Non-pigmented ciliary epithelial cell (primary cell): ENCODE measurements at places on chromosomes 2 and 18.

DNA sequence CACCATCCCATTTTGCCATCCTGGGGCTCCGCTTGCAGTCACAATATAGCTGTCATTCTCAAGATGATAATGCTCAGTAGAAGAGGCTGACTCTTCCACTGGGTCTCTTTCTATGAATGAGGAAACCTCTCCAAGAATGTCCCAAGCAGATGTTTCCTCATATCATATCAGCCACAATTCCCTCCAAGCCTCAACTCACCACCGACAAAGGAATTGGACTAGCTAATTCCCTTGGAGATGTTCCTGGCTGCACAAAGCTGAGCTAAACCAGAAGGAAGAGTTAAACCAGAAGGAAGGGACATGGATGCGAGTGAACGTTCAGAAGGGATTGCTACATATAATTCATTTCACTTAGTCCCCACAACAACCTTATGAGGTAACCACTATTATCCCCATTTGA, 65.0 kb upstream of the NPAS2 start:
- DNase-seq = no peak

DNA sequence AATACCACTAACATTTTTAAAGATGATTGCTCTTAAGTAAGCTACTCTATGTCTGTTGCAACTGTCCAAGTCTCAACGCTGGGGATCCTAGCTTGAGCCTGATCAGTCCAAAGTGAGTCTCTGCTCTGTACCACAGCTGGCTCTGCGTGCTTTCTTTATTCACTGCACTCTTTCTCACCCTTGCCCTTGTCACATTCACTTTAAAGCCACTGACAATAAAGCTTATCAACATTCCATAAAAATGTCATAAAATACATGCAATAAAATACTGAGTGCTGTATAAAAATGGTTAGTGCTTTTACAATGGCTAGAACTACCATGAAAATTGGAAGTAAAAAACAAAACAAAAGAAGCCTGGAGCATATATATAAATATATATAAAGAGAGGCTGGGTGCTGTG, 45.5 kb upstream of the LRRTM4 start:
- DNase-seq = no peak

- no peak for DNase-seq
Measured at GRCh38 chr2:217482056-217482710, 520.6 kb downstream of the TNS1 start.

GRCh38 chr2:64396551-64396950, 57.4 kb upstream of the LGALSL start:
- DNase-seq = no peak

- DNase-seq = no peak
Measured at GRCh38 chr2:25340181-25340921, 1.4 kb downstream of the DNMT3A start.

DNA sequence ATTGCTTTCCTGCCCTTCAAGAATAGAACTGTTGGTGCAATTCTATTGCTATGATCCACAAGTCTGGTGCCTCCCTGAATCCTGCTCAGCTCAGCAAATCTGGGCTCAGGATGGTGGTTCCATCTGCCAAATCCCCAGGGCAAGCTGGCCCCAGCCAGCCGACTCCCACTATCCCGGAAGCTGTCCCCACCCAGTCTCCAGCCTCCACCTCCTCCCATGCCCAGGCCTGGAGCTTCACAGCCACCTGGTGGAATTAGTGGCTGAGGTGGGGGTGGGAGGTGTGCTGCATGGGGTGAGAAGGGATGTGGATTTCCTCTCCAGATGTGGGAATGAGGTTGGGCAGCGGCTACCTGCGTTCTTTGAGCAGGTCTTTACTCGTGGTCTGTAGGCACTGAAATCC, 119.3 kb upstream of the SMAD2 start:
- DNase-seq = no peak

DNA sequence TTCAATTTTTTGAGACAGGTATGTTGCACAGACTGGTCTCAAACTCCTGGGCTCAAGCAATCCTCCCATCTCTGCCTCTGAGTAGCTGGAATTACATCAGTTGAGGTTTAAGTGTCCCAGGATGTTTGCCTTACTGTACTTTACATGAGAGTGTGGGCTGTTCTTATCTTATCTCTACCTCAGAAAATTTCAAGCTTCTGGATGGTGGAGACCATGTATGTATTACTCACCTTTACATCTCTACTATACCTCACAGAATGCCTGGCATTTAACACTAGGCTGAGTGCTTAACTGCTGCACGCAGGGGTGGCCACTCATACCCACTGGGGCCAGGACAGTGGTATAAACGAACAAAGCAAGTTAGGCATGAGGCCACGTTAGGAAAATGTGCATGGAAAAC, 272.0 kb upstream of the RAB12 start:
- DNase-seq = no peak
